ENCODE measurements at places on chromosomes 16 and 17.

GRCh38 chr17:17913695-17914332 lies 58.4 kb downstream of the TOM1L2 start:
- peak; percentile 45 for DNase-seq

DNA sequence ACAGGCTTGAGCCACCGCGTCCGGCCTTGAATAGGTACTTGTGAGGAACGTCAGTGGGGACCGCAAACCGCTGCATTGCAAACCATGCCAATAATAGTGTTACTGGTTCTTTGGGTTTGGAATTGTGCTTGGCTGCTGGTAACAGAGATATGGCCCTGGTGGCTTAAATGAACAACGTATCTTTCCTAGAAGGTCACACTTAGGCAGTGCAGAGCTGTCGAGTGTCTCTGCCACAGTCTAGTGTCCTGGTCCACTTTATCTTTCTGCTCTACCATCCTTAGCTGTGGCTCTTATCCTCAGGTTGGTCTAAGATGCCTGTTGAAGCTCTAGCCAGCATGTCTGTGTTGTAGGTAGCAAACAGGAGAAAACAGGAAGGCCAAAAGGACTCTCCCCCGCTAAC lies 262.1 kb downstream of the SNX29 start:
- no peak for DNase-seq

- no peak for DNase-seq
Measured at GRCh38 chr17:1179112-1179817, 516 bp downstream of the ABR start.

GRCh38 chr16:11208916-11209665 lies 46.9 kb downstream of the SOCS1 start:
- DNase-seq = no peak

DNA sequence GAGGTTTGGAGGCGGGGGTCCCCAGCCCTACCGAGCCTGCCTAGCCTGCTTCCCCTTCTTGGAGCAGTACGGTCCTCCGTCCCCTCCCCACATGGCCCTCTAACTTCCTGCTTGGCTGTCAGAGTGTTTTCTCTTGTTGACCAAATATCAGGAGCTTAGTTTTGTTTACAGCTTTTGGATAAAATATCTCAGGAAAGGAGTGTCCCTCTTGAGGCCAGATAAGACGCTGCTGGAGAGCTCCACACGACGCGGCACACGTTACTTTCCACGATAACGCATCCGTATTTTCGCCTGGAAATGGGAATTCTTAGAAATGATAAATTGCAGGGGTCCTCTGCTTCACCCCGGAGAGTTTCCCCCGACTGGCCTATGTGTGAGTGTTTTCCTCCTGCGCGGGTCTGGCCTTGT lies 182.9 kb downstream of the MAF start:
- no peak for DNase-seq

- no peak for DNase-seq
Measured at GRCh38 chr16:78297066-78297666, 197.7 kb downstream of the WWOX start.

DNA sequence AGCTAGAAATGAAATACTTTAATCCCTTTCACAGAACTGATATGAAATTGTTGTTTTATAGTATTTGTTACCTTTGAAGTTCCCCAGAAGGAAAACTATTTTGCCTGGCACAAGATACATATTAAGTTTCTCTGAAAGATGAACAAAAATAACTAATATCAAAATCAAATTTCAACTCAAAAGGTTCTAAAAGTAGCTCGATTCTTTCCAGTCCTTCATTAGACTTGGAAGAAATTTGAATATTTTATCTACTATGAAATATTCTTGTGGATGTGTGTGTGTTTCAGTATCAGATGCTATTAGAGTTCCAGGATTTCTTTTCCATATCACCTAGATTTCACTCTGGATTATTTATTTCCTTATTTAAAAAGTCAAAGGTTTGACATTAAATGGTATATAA lies 3.6 kb upstream of the AATF start:
- DNase-seq = no peak

DNA sequence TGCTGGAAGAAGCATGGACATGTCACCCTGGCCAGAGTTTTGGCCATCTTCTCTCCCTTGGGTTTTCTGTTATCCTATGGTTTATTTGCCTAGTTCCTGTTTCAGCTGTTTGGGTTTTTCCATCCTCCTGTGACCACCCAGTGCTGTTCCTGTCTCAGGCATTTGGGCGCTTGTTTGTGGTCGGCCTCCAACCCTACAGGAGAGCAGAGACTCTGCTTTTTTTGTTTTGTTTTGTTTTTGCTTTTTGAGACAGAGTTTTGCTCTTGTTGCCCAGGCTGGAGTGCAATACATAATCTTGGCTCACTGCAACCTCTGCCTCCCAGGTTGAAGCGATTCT lies 3.3 kb upstream of the ZC3H7A start:
- no peak for DNase-seq

- peak; percentile 56 for DNase-seq
Measured at GRCh38 chr17:67995570-67996263, 552 bp downstream of the C17orf58 start.

GRCh38 chr16:49312389-49312985 lies 30.8 kb upstream of the CBLN1 start:
- no peak for DNase-seq

All from GM13976 (cell line).